ENCODE measurements at places on chromosomes 1 and 21.

GRCh38 chr1:240193679-240194078 is 102.0 kb downstream of the FMN2 start:
- H3K27me3 ChIP-seq = no peaks in the 10 kb centered on the region
- no peak overlapping the region for H3K27ac ChIP-seq
- DNase-seq = no peak
- H3K4me3 ChIP-seq = no peak overlapping the region
- H3K36me3 ChIP-seq = no peaks in the 10 kb centered on the region
- no peaks in the 10 kb centered on the region for H3K4me1 ChIP-seq

- no peak overlapping the region for H3K4me3 ChIP-seq
- no peak for DNase-seq
- no peak overlapping the region for H3K27ac ChIP-seq
- no peaks in the 10 kb centered on the region for H3K27me3 ChIP-seq
- no peaks in the 10 kb centered on the region for H3K36me3 ChIP-seq
- H3K4me1 ChIP-seq = peaks cover 16% of the 10 kb centered on the region
Observed at GRCh38 chr1:42209526-42210251, 45.1 kb upstream of the GUCA2A start.

GRCh38 chr21:16280686-16281091 is 550.9 kb downstream of the USP25 start:
- peaks cover 11% of the 10 kb centered on the region for H3K4me1 ChIP-seq
- peak overlapping the region; percentile 59 for H3K27ac ChIP-seq
- H3K27me3 ChIP-seq = no peaks in the 10 kb centered on the region
- no peaks in the 10 kb centered on the region for H3K36me3 ChIP-seq
- peak overlapping the region; percentile 27 for H3K4me3 ChIP-seq

- H3K36me3 ChIP-seq = no peaks in the 10 kb centered on the region
- H3K27ac ChIP-seq = no peak overlapping the region
- no peak overlapping the region for H3K4me3 ChIP-seq
Observed at GRCh38 chr1:189970331-189971230, 507.1 kb downstream of the BRINP3 start.

GRCh38 chr21:41636636-41637630 is 129.0 kb upstream of the TMPRSS2 start:
- peak; percentile 56 for DNase-seq
- H3K36me3 ChIP-seq = no peaks in the 10 kb centered on the region
- no peaks in the 10 kb centered on the region for H3K27me3 ChIP-seq
- H3K4me1 ChIP-seq = peaks cover 14% of the 10 kb centered on the region
- H3K4me3 ChIP-seq = no peak overlapping the region
- no peak overlapping the region for H3K27ac ChIP-seq

GRCh38 chr1:54385727-54386022 is 20.5 kb downstream of the SSBP3 start:
- H3K4me3 ChIP-seq = no peak overlapping the region
- peak overlapping the region; percentile 53 for H3K27ac ChIP-seq
- H3K36me3 ChIP-seq = peaks cover 5% of the 10 kb centered on the region
- DNase-seq = no peak

GRCh38 chr1:90728502-90729287 is 11.6 kb upstream of the BARHL2 start:
- no peak overlapping the region for H3K4me3 ChIP-seq
- no peak overlapping the region for H3K27ac ChIP-seq
- peaks cover 10% of the 10 kb centered on the region for H3K27me3 ChIP-seq
- H3K4me1 ChIP-seq = no peaks in the 10 kb centered on the region
- no peak for DNase-seq

- H3K4me3 ChIP-seq = no peak overlapping the region
- H3K27me3 ChIP-seq = no peaks in the 10 kb centered on the region
- no peak for DNase-seq
- no peaks in the 10 kb centered on the region for H3K36me3 ChIP-seq
- H3K4me1 ChIP-seq = no peaks in the 10 kb centered on the region
- no peak overlapping the region for H3K27ac ChIP-seq
Observed at GRCh38 chr1:4718071-4718470, 63.7 kb downstream of the AJAP1 start.

GRCh38 chr1:162689745-162690671 is 57.7 kb downstream of the DDR2 start:
- H3K36me3 ChIP-seq = no peaks in the 10 kb centered on the region
- no peaks in the 10 kb centered on the region for H3K27me3 ChIP-seq
- no peak for DNase-seq
- peaks cover 48% of the 10 kb centered on the region for H3K4me1 ChIP-seq
- peak overlapping the region; percentile 60 for H3K27ac ChIP-seq

GRCh38 chr1:225021037-225021436 is 91.6 kb downstream of the DNAH14 start:
- H3K27ac ChIP-seq = no peak overlapping the region
- H3K36me3 ChIP-seq = no peaks in the 10 kb centered on the region
- no peak overlapping the region for H3K4me3 ChIP-seq
- no peaks in the 10 kb centered on the region for H3K4me1 ChIP-seq
- no peaks in the 10 kb centered on the region for H3K27me3 ChIP-seq

GRCh38 chr1:94379615-94380014 is 38.6 kb upstream of the ABCD3 start:
- no peak overlapping the region for H3K27ac ChIP-seq
- no peak overlapping the region for H3K4me3 ChIP-seq
- no peak for DNase-seq
- H3K4me1 ChIP-seq = no peaks in the 10 kb centered on the region
- H3K36me3 ChIP-seq = no peaks in the 10 kb centered on the region

DNA sequence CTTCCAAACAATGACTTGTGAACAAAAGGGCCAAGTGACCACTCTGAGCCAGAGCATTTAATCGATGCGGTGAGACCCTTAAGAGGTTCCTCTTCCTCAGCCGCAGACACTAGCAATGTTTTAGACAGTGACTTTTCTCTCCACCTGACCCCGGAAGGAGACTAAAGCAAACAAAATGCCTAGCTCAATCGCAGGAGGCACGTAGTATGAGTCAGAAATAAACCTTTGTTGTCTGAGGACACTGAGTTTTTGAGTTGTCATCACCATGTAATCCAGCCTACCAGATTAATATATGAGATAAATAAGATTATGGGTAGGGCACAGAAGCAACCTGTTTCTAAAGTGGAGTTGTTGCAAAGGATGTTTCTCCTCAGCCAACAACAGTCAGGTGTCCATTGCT is 326.2 kb upstream of the DUSP10 start:
- H3K27ac ChIP-seq = no peak overlapping the region
- H3K36me3 ChIP-seq = no peaks in the 10 kb centered on the region
- no peak for DNase-seq
- H3K4me1 ChIP-seq = no peaks in the 10 kb centered on the region
- no peaks in the 10 kb centered on the region for H3K27me3 ChIP-seq

- H3K4me3 ChIP-seq = no peak overlapping the region
- DNase-seq = peak; percentile 71
- H3K27me3 ChIP-seq = peaks cover 12% of the 10 kb centered on the region
- no peaks in the 10 kb centered on the region for H3K4me1 ChIP-seq
- no peak overlapping the region for H3K27ac ChIP-seq
- no peaks in the 10 kb centered on the region for H3K36me3 ChIP-seq
Observed at GRCh38 chr1:160675641-160676410, 29.0 kb upstream of the SLAMF1 start.

DNA sequence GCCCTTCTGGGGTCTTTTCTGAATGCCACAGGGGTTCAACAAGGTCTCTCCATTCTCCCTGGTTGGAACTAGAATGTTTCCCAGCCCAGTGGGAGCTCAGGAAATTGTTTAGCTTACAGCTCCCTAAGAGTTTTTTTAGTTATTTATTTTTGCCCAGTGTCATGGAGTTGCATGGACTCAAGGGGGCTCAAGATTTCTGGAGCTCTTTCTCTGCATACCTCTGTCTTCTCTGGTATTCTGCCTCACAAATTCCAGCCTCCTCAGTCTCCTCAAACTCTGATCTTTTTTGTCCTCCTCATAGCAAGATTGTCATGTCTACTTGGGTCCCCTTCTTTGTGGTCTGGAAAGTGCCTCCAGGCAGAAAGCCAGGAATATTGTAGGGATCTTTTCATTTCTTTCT is 15.9 kb upstream of the PPP2R5A start:
- H3K4me1 ChIP-seq = no peaks in the 10 kb centered on the region
- H3K36me3 ChIP-seq = no peaks in the 10 kb centered on the region
- DNase-seq = no peak

GRCh38 chr1:41313661-41314131 is 47.5 kb upstream of the FOXO6 start:
- H3K36me3 ChIP-seq = no peaks in the 10 kb centered on the region
- H3K27me3 ChIP-seq = no peaks in the 10 kb centered on the region
- no peak overlapping the region for H3K4me3 ChIP-seq
- H3K27ac ChIP-seq = no peak overlapping the region
- no peaks in the 10 kb centered on the region for H3K4me1 ChIP-seq

DNA sequence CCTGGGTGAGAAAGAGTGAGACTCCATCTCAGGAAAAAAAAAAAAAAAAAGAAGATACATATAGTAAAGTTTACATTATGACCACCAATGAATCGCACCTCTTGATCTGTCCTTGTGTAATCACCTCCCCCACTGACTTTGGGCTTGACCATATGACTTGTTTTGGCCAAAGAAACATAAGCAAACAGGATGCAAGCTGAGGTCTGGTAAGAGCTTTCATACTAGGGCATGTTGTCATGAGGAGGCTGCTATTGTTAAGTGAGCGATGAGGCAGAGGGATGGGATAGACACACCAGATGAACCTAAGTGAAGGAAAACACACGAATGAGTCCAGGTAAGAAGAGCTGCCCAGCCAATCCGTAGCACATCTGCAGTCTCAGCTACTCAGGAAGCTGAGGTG is 10.7 kb downstream of the ENAH start:
- no peak overlapping the region for H3K4me3 ChIP-seq
- H3K4me1 ChIP-seq = peaks cover 5% of the 10 kb centered on the region
- no peaks in the 10 kb centered on the region for H3K36me3 ChIP-seq
- no peak overlapping the region for H3K27ac ChIP-seq

DNA sequence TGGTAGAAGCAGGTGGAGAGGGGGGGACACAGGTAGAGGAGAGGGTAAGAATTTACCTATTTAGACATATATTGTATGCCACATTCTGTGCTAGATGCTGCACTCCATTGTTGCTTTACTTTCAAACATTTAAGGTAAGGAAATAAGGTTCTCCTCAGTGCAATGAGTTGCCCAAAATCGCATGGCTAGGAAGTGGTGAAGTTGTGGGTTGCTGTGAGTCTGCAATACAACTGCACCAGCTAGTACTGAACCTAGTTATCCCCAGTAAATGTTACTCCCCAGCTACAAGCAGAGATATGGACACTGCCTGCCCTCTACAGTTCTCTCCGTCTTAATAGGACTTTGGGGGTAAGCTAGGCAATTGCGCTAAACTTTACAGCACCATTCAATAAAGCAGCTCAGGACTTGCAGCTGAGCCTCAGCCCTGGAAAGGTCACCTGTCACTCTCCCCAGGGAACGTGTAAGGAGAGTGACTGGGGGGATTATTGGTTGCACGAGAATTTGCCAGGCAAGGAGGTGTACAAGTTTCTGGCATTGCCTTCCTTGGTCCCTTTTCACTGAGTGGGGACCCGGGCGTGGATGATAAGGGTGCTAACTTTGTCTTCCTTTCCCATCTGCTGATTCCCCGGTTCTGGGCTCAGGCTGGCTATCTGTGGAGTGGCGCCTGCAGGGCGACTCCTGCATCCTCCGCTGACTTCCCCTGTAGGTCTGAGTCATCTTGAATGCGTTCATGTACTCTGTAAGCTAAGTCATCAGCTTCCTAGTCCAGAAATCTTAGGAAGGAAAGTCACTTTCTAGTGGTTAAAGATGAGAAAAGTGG is 71.3 kb upstream of the CNTN2 start:
- H3K36me3 ChIP-seq = peaks cover 36% of the 10 kb centered on the region
- no peak overlapping the region for H3K27ac ChIP-seq
- H3K27me3 ChIP-seq = no peaks in the 10 kb centered on the region
- DNase-seq = no peak

GRCh38 chr1:114756949-114757454 is 782 bp downstream of the CSDE1 start:
- H3K4me3 ChIP-seq = peak overlapping the region; percentile 97
- no peaks in the 10 kb centered on the region for H3K27me3 ChIP-seq
- H3K4me1 ChIP-seq = no peaks in the 10 kb centered on the region
- no peaks in the 10 kb centered on the region for H3K36me3 ChIP-seq

DNA sequence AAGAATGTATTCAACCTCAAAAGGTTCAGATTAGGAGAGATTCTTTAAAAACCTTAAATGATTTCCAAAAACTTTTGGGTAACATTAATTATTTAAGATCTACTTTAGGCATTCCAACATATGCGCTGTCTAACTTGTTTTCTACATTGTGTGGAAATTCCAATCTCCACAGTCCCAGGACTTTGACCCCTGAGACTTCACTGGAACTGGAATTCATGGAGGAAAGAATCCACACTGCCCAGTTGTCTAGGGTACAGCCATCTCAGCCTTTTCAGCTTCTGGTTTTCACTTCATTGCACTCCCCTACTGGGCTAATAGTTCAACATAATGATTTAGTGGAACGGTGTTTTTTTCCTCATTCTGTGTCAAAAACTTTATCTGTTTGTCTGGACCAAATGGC is 161.5 kb downstream of the IER5 start:
- H3K27me3 ChIP-seq = no peaks in the 10 kb centered on the region
- DNase-seq = no peak
- H3K36me3 ChIP-seq = no peaks in the 10 kb centered on the region
- no peak overlapping the region for H3K4me3 ChIP-seq
- H3K4me1 ChIP-seq = no peaks in the 10 kb centered on the region

DNA sequence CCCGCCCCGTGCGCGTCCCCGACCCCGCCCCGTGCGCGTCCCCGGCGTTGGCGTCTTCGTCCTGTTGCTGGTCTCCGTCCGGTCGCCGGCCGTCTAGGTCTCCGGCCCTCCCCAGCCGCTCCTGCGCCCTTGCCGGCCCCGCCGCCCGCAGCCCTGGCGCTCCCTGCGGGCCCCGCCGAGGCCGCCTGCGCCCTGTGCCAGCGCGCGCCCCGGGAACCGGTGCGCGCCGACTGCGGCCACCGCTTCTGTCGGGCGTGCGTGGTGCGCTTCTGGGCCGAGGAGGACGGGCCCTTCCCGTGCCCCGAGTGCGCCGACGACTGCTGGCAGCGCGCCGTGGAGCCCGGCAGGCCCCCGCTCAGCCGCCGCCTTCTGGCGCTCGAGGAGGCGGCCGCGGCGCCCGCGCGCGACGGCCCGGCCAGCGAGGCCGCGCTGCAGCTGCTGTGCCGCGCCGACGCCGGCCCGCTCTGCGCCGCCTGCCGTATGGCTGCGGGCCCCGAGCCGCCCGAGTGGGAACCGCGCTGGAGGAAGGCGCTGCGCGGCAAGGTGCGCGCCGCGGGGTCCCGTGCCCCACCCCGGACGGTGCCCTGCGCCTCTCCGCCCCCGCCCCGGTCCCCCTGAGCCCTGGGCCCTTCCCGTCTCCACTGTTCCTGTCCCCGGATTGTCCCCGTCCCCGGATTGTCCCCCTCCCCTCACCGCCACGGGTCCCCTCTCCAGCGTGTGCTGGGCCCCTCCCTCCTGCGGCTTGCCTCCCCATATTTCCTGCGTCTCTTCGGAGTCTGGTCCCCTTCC is at the start of gene RNF187:
RNF187 (plus strand) TSS at position 47 of the 789 bp plus-strand sequence.
- H3K4me1 ChIP-seq = peaks cover 43% of the 10 kb centered on the region
- H3K27ac ChIP-seq = peak within 1 kb of the TSS; percentile 90
- no peaks in the 10 kb centered on the region for H3K27me3 ChIP-seq
- H3K4me3 ChIP-seq = peak within 1 kb of the TSS; percentile 80
- DNase-seq = peak; percentile 82

Data from tibial artery (tissue), 4 donors.